NCI-H2171 treated with DMSO at 0.1 percent for 48 hours (cell line): ENCODE measurements at places on chromosomes 4 and X.

GRCh38 chr4:155688860-155689259 is 22.2 kb downstream of the GUCY1A1 start:
- DNase-seq = no peak

- DNase-seq = no peak
Observed at GRCh38 chr4:175504318-175504717, 307.7 kb downstream of the GPM6A start.

- peak; percentile 74 for DNase-seq
Observed at GRCh38 chrX:130401415-130402207, at the start of gene RBMX2. TSS of gene RBMX2 (plus strand) at chrX:130401987. CDS start at chrX:130402033, 46 bp downstream.

DNA sequence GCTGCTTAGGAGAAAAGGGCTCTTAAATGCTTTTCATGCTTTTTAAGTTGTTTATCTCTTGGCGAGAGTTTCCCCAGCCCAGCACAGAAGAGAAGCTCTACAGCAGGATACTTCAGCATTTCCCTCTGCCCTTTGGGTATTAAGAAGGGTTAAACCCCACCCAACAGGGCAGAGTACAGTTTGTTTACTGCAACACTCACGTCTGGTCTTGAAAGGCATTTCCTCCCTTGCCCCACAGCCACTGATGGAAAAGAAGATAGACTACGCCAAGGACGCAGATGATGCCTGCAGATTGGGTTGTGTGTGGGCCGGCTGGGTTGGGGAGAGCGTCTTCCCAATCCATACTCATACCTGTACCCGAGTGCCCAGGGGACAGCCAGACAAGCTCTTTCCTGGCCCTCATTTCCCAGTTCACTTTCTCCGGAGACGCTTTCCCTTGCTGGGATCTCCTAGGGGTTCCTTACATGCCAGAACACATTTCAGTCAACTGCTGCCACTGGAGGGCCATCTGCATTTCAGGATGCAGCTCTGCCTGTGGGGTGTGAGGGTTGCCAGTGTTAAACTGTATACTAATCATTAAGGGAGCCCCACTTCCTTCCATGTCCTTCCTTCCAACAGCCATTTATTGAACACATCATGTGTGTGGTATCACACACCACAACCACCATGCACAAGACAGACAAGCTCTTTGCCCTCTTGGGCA is 96.5 kb upstream of the DHX15 start:
- no peak for DNase-seq

DNA sequence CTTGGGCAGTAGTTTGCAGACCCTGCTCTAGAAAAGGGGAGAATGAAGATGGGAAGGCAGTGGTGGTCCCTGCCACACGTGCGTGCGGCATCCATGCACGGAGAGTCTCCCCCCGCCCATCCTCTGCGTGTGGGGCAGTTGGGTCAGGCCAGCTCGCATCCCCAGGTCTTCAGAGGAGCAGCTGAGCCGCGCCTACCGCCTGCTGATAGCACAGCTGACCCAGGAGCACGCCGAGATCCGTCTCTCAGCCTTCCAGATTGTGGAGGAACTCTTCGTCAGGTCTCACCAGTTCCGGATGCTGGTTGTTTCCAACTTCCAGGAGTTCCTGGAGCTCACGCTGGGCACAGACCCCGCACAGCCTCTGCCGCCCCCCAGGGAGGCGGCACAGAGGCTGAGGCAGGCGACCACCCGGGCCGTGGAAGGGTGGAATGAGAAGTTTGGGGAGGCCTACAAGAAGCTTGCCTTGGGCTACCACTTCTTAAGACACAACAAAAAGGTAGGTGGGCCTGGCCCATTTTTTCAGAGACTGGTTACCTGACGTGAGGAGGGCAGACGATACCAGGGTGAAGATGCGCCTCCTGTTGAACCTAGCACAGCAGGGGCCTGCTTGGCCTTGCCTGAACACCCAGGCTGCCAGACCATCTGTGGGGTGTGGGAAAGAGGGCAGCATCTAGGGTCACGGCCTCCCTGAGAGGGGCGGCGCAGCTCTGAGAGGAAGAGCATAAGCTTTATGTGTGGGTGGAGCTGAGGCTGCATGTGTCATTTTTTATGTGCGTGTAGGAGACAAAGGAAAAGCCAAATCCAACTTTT is 2.6 kb downstream of the UVSSA start:
- no peak for DNase-seq

DNA sequence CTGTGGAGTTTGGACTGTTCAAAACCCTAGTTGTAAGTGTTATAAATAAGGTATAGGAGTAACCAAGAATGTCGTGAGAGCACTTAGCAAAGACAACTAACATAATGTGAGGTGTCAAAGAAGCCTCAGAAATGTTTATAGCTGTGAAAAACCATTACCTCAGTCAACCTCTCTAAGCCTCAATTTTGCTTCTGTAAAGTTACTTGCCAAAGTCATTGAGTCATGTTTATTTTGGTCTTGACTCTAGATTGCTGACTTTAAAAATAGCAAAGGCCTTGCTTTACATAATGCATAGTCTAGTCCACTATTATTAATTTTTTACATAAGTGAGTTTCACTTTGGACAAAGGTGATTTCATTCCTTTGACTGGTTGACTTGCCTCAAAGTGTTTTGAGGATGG is 257.6 kb upstream of the CXXC4 start:
- no peak for DNase-seq

DNA sequence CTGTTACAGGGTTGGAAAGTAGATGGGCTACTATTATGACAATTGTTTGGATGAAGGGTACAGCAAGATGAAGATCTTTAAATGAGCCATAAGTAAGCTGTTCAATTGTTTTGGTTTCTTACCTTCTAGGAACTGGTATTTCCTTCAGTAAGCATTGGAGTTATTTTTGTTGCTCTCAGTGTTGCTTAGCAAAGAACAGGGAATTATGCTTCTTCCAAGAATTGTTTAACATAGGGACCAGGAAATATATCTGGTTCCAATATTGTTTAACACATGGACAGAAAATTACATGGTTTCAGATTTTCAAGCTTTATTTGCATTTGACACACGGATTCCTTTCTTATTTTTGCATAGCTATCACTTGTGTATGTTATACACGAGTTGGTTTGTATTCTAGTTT is 1999.0 kb downstream of the ARAP2 start:
- DNase-seq = no peak

- DNase-seq = no peak
Observed at GRCh38 chr4:89160806-89161205, 49.5 kb downstream of the TIGD2 start.

DNA sequence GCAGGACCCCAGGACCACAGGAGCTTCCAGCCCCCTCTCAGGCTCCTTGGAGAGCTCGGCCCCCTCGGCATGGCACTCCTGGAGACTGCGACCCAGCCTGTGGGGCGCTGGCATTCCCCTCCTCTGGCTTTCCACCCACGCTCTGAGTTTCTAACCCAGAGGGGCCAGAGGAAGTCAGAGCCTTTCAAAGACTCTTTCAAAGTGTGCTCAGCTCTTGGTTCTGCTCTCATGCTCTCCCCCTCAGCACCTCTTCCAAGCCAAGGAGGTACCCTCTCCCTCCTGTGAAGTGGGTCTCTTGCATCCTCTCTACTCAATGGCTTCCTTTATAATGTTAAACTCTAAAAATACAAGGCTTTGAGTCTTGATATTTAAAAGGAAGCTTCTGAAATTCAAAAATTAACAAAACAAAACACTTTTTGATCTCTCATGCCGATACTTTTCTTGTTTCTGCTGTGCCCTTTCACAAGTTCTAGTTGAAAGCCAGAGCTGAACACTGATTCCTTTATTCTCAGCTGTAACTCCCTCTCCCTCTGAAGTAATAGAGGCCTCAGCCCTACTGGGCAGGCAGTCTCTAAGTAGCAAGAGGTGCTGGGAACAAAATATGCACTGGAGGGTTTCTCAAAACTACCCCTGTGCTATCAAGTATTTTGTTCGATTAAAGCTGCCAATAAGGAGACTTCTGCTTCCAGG is 82.8 kb downstream of the NAT8L start:
- no peak for DNase-seq

DNA sequence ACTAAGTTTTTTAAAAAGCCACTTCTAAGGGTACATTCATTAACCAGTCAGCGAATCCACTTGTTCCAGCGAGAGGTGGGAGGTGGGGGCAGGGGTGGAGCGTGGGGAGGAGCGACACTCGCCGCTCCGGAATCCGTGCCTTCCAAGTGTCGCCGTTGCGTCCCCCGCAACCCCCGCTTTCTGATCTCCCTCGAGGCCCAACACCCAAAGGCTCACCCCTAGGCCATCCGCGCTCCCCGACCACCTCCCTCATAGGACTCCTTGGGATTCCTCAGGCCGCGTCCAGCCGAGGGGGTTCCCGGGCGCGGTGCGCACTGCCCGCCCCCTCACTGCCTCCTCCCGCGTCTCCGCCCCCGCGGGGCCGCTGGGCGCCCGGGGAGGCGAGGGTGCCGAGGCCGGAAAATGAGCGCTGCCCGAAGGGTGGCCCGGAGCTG is 108.1 kb upstream of the STOX2 start:
- no peak for DNase-seq

GRCh38 chr4:143282211-143282707 is 54.4 kb upstream of the GAB1 start:
- DNase-seq = no peak
